SK-N-SH treated with all-trans-retinoic acid at 6 μM for 48 hours (cell line): ENCODE measurements at places on chromosomes 5 and 9.

DNA sequence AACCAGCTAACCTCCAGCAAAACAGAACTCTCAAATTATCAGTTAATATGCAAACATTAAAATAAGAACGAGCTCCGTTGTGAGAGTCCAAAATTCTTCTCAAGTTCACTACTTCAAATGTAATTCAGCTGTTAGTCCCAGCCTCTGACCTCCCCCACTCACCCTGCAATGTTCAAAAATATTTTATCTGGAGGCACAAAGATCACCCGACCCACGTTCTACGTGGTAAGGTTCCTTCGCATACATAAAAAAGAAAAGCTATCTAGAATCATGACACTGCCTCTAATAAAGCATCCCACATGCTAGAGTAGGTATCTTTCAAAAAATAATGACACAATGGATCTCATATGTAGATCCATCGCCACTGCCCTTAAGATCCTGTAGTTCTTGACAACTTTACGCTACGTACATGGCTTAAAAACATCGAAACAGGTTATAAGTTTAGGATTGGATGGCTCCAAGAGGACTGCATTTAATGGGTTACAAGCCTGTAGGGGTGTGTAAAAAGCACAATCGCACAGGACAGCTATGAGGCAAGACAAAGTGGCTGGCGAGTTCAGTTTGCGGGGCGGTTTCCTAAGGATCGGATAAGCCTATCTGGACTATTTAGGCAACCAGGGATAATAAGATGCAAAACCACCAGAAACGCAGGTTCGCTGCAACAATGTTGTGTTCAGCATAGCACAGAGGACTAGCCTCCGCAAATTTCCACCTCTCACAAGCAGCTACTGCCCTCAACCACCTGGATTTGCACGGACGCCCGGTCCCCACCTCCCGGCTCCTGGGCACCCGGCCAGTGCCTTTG is 969 bp downstream of the CLK4 start:
- peak; percentile 57 for ATAC-seq

DNA sequence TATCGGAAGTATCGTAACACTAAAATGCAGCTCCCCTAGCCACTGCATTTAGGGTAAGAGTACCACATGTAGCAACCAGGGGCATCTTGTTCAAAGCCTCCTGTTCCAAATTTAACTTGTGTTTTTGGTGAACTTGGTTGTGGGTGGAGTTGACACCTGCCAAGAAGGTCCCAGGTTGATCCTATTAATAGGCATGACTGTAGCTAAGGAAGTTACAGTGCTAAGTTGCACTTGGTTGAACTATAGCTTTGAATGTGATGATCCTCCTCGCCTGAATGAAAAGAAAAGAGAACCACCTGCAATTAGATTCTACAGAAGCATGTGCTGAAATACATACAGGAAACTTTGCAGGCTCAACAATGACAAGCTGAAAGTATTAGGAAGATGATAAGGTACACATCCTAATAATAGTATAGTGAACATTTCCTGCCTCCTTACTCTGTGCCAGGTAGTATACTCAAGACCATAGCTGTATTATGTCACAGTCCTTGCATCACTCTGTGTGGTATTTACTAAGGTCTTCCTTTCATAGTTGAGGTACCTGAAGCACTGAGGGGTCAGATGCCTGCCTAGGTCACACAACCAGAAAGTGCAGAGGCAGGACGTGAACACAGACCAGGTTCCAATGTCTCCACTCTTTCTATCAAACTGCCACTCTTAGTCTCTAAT is 64.5 kb upstream of the PIP5K1B start:
- ATAC-seq: no peak

DNA sequence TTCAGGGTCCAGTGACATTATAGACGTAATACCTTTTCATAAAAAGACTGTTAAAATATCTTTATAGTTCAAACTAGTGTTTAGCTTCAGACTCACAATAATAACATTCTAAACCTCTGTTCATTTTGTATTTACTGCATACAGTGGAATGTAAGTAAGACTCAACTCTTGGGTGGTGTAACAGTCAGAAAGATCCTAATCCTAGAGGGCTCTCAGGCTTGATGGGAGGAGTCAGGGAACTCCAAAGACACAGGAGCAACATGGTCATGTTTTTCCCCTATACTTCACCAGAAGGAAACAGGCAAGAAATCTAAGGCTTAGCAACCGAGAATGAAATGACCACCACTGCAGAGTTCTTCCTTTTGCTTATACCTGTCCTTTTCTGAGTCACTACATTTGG is 82.6 kb downstream of the MRPS27 start:
- ATAC-seq: no peak

DNA sequence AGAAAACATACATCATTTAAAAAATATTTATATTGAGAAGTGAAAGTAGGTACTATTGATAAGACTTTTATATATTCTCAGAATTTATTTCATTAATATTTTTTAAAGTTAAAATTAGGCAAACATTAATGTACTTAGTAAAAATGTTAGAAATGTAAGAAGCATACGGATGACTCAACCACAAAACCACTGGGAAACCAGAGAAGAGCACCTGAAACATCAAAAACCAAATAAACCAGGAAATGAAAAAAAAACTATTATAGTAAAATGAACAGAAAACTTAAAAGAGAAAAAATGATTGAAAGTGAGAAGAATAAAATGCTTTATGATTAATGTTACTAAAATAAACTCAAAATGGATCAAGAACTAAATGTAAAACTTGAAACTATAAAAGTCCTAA is 233.2 kb upstream of the DAB2 start:
- no peak for ATAC-seq

GRCh38 chr5:174532455-174533453 is 191.6 kb upstream of the MSX2 start:
- ATAC-seq: peak; percentile 94

- ATAC-seq: peak; percentile 43; the same call in 1 of the 3 replicates
Observed at GRCh38 chr9:87599901-87600610, 102.4 kb downstream of the DAPK1 start.

GRCh38 chr5:108266242-108266641 is 115.7 kb downstream of the FBXL17 start:
- ATAC-seq: no peak
